ENCODE measurements at places on chromosomes 12 and 14.

DNA sequence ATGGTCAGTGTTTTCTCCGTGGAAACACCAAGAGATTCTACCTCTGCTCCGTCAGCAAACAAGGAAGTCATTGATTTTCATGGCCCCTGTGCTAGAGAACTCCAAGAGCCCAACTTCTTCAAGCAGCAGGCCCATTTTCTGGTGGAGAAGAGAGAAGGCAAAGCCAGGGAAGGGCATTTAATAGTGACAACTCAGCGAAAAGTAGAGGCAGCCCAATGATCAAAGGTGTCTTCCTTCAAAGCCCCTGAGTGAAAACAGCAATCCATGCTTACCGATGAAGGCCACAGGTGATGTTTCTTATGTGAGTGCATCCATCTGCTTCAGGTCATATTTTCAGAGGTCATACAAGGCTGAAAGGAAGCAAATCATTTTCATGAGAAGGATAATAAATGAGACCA is 77.3 kb downstream of the VCPKMT start:
- DNase-seq, result no peak

GRCh38 chr12:29599381-29599780 is 101.9 kb upstream of the OVCH1 start:
- no peak for DNase-seq

DNA sequence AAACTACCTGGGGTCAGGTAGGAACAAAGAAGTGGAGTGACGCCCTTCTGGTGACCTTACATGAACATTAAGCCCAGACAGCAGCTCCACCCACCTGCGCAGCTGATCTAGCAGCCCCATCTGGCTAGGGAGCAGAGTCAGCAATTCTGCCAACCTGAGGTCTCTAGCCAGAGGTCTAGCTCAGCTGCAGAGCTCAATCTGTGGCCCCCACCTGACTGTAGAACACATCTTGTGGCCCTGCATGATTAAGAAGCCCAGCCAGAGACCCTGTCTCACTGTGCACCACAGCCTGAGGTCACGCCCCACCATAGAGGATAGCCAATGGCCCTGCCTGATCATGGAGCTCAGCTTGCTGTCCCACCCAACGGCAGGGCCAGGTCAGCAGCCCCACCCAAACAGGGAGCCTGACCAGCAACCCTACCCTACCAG is 50.6 kb upstream of the HIGD1C start:
- no peak for DNase-seq

GRCh38 chr12:110957159-110957558 is 36.8 kb upstream of the MYL2 start:
- no peak for DNase-seq

All from activated CD4-positive, alpha-beta T cell treated with anti-CD3 and anti-CD28 coated beads for 1 hour (primary cell).